Suprapubic skin (tissue), 4 donors: ENCODE measurements at places on chromosomes 12 and 14. TPM values are rescaled to one million over a fixed set of nuclear protein-coding genes. Genes with fewer than 3 reads are reported as not detected.

GRCh38 chr12:16150276-16150675, 127.2 kb downstream of the SLC15A5 start:
- no peak for DNase-seq

- no peak for DNase-seq
These were observed at the start of gene CD163 for GRCh38 chr12:7503686-7504415. TSS of gene CD163 (minus strand) at chr12:7503777. CDS start at chr12:7503690, 87 bp downstream.

DNA sequence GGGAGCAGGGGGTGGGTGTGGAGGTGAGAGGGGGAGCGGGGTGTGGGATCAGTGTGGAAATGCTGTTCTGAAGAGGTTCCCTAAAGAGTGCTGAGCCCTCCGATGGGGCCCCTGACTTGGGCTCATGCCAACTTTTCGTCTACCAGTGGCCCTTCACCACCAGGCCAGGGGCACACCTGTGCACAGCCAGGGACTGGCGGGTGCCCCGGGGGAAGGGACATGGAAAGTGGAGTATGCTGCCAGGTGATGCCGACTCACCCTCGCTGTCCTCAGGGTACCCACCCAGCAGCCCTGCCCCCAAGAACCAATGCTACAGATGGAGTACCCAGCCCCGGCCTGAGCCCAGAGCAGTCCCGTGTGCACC, 26.2 kb downstream of the AMN start:
- no peak for DNase-seq

- DNase-seq, result no peak
These were observed 3.3 kb downstream of the EEF1AKMT3 start for GRCh38 chr12:57775563-57776246.

- DNase-seq, result no peak
These were observed 47.3 kb downstream of the SYNE3 start for GRCh38 chr14:95469134-95469481.

GRCh38 chr12:19030603-19031002, 98.9 kb upstream of the PLEKHA5 start:
- DNase-seq, result no peak

DNA sequence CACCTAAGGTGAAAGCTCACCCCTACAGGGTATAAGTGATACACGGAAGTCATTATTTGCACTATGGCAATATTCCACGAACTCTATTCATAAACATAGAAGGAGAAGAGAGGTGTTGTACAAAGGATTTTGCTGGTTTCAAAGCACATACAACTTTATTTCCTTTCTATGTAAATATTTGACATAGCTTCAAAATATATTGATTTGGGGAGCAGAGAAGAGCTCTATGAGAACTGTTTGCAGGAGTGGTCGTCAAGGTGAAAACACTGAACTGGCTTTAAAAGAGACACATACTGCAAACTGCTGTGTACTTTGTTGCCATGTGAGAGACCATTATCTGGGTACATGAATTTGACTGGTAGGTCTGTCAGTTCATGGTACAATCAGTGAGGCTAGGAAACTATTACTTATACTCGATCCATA, 16.7 kb downstream of the CNIH1 start:
- DNase-seq, result no peak

- no peak for DNase-seq
These were observed 610.4 kb downstream of the MED13L start for GRCh38 chr12:115667116-115667515.

DNA sequence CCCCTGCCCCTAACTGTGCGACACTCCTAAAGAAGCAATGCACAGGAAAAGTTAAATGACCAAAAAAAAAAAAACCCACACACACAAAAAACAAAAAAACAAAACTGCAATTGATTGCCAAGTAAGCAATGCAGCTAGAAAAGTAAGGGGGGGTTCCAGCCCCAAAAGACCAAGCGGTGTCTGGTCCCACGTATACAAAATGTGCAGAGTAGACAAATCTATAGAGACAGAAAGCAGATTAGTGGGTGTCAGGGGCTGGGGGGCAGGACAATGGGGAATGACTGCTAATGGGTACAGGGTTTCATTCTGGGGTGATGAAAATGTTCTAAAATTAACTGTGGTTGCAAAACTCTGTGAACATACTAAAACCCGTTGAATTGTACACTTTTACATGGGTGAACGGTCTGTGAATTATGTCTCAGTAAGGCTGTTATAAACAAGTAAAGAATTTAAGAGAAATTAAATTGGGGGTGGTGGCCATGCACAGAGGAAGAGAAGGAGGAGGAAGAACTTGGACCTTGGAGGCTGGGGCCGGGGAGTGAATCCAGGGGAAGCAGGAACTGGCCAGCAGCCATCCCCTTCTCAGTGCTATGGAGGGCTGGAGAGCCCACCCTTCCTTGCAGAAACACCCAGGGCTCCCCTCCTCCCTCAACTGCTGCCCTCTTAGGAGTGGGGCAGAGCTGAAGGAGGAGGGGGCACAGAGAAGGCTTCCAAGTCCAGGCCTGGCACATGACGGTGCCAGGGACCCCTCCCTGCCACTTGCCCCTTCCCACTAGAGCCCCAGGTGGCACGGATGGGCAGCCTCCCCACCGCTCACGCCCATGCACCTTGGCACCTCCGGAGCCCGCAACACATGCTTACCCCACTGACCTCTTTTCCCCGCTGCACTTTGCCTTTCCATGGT, 45.4 kb downstream of the KDM2B start:
- DNase-seq, result no peak

DNA sequence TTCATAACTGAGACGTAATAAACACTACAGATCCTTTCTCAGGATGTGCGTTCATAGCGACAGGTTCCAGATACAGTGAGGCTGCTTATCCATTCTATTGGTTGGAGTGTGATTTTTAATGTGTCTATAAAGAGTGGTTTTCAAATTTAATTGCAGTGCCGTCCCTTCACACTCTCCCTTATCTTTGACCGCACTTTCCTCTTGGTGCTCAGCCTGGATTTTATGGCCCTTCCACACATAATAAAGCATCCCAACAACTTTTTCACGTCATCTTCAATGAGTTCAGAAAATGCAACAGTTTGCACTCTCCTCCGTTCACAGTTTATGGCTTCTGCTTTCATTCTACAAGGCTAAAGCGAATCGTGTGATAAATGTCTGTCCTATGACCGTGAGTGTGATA, 1209.9 kb downstream of the BCL11B start:
- no peak for DNase-seq

DNA sequence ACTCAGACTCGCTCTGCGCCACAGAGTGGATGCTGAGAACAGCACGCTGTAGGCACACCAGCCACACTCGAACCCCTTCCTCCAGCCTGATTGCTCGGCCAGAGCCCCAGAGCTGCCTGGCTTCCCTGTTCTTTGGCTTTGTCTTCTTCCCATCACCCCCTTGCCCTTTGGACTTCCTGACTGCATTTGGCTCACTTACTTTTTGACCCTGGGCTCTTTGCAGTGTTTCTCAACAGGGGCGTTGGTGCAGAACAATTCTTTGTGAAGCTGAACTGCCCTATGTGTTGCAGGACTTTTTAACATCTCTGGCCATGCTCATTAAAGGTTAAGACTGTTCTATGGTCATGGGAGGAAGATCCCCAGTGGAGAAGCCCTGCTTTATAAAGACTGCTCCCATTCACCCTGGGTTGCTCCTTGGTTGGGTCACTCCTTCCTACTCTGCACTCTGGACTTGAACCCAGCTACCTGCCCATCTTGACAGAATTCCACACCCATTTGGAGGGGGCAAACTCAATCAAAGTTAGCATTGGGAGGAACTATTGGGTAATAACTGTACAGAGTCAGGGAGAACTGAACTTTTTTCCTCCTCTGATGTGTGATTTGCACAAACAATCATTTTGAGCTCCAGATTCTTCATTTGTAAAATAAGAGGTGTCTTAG, 127.7 kb upstream of the PLEKHG7 start:
- DNase-seq, result no peak

GRCh38 chr14:34668111-34668510, 38.2 kb upstream of the SNX6 start:
- DNase-seq, result no peak

DNA sequence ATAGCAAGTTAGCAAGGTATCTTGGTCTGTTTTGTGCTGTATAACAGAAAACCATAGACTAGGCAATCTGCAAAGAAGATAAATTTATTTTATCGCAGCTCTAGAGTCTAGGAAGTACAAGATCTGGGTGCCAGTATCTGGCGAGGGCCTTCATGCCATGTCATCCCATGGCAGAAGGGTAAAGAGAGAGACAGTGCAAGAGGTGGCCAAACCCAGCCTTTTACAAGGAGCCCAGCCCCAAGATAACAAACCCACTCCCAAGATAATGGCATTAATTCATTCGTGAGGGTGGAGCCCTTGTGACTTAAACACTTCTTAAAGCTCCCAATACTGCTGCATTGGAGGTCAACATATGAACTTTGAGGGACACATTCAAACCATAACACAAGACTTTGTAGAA, 16.9 kb downstream of the RPS29 start:
- no peak for DNase-seq

- no peak for DNase-seq
These were observed at the start of gene TAS2R30 for GRCh38 chr12:11134305-11134704. TSS of gene TAS2R30 (minus strand) at chr12:11134644. CDS start at chr12:11134244, 400 bp downstream.

GRCh38 chr14:105944632-105945610, 418.5 kb downstream of the TMEM121 start:
- DNase-seq, result peak; percentile 27

- DNase-seq, result no peak
These were observed 534.0 kb upstream of the LMO3 start for GRCh38 chr12:17139931-17140330.

DNA sequence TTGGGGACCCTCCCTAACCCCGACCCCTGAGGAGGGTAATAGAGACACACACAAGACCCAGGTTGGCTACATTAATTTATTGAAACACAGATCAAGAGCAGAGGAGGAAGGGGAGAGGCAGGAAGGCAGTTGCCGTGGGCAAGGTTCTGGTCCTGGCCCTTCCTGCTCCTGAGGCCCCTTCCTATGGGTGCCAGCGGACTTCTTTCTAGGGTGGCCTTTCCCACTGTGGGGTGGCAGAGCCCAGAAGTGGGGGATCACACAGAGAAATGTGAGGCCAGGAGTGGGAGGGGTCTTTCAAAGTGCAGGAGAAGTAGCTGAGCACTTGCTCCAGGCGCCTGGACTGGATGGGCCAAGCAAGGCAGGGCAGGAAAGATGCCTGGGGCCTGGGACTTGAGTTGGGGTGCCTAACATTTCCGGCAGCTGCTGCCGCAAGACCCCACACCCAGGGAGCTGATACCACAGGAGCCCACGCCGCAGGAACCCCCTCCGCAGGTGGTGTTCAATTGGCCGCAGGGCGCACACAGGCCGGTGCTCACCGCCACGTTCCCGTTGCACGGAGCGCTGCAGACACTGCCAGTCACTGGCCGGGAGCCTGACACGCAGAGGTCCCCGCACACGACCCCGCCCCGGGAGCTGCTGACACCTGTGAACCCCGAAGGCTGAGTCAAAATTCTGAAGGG, 5.3 kb downstream of the KRT81 start:
- peak; percentile 54 for DNase-seq

DNA sequence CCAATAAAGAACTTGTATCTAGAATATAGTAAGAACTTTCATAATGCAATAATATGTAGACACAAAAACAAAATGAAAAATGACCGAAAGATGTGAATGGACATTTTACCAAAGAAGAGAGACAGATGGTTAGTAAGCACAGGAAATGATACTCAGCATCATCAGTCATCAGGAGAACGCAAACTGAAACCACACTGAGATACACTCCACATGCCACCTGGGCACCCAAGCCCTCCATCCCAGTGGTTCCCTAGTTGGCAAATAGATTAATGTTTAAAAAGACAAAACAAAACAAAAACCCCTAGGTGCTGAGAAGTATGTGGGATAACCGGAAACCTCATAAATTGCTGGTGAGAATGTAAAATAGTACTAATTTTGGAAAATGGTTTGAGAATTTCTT, 26.8 kb upstream of the VPS33A start:
- no peak for DNase-seq

DNA sequence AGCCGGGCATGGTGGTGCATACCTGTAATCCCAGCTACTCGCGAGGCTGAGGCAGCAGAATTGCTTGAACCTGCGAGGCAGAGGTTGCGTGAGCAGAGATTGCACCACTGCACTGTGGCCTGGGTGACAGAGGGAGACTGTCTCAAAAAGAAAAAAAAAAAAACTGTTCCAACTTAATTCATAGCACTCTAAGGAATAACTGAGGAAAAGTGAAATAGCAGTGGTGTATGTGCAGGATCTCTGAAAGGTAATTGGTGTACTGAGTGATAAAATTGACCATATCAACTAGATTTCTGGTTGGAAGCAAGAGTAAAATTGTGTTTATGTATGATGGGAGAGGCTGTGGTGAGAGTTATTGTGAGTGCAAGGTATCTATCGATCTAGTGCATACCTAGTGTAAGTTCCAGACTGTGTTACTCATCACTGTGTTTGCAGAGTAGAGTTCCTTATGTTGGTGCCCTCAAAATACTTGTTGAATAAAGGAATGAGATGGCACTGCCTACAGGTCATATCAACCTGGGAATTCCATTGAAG, 6.3 kb downstream of the CAND1 start:
- DNase-seq, result no peak

GRCh38 chr12:107322063-107322462, 228.7 kb upstream of the CRY1 start:
- DNase-seq, result no peak

DNA sequence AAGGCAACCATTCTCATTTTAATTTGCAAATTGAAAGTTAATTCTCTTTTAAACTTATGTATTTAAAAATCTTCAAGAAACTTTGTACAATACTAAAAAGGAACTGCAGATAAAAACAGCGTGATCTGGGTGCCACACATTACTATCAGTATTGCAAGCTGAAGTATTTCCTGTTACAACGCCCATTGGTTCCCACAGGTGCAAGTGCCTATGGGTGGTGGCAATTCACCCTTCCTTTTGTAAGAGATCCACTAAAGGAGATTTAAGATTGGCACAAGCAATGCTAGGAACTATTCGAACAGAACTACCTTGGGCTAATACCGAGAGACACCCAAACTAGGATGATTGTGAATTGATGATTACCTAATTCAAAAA, 13.2 kb downstream of the TAOK3 start:
- DNase-seq, result no peak

- DNase-seq, result no peak
These were observed 31.3 kb upstream of the ATP2A2 start for GRCh38 chr12:110249716-110250225.

DNA sequence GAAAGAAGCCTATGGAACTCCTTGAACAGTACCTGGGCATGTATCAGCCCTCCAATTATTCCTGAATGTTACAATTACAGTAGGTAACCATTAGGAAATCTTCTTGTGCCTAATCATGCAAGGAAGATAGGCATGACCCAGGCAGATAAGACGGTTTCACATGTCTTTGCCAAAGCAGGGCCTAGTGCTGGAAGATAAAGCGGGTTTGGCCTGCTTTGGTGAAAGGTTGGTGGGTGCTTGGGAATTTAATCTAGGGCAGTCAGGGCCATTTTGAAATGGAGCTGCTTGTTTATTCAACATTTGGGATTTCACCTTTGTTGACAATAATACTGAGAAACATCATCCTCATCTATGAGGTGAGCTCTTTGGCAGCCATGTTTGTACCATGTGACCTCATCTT, 12.5 kb upstream of the SRSF5 start:
- no peak for DNase-seq

Gene ASCL1
- not detected for total RNA-seq

Gene GPR84
- total RNA-seq, result 0.38 TPM

Gene AQP6
- total RNA-seq, result not detected

Gene KRT74
- 2.0 TPM for total RNA-seq

Gene KLRK1
- not detected for total RNA-seq

Gene LHX5
- not detected for total RNA-seq

Gene PTGDR
- 1.2 TPM for total RNA-seq

Gene KRT77
- 359 TPM for total RNA-seq

Gene HOXC9
- 6.5 TPM for total RNA-seq

Gene HCAR2
- total RNA-seq, result 25.7 TPM

Gene GSG1
- not detected for total RNA-seq

Gene TBX3
- total RNA-seq, result 35.6 TPM

Gene CD69
- 2.7 TPM for total RNA-seq

Gene HAL
- 52.1 TPM for total RNA-seq

Gene TAS2R42
- total RNA-seq, result not detected

Gene FOXA1
- total RNA-seq, result 4.8 TPM
